Activated CD8-positive, alpha-beta memory T cell treated with anti-CD3 and anti-CD28 coated beads for 24 hours (primary cell): ENCODE measurements at places on chromosomes 1 and 21.

- DNase-seq = no peak
Observed at GRCh38 chr1:193102662-193103061, 2.6 kb downstream of the GLRX2 start.

DNA sequence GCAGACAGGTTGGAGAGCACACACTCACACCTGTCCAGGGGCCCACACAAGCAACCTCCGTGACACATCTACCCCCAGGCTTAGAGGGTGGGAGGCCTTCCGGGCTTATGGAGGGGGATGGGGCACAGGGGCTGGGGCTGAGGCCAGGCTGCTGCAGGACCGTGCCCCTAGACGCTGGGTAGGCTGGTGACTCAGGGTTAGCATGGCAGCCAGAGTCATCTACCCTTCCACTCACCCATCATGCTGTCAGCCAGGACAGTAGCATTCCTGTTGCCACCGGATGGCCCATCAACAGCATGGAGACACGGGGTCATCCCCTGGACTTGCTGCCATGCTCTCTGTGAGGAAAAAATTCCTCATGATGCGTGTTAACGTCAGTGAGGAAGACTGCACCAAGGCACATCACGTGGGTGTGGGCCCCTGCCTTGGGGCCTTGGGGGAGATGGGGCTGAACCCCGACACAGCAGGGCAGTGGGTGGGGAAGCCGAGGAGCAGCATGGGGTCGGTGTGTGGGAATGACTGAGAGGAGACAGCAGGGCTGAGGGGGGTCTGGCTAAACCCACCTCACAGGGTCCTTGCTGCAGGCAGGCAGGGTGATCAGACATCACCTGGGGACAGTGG is 52.8 kb downstream of the WNT9A start:
- peak; percentile 33 for DNase-seq

DNA sequence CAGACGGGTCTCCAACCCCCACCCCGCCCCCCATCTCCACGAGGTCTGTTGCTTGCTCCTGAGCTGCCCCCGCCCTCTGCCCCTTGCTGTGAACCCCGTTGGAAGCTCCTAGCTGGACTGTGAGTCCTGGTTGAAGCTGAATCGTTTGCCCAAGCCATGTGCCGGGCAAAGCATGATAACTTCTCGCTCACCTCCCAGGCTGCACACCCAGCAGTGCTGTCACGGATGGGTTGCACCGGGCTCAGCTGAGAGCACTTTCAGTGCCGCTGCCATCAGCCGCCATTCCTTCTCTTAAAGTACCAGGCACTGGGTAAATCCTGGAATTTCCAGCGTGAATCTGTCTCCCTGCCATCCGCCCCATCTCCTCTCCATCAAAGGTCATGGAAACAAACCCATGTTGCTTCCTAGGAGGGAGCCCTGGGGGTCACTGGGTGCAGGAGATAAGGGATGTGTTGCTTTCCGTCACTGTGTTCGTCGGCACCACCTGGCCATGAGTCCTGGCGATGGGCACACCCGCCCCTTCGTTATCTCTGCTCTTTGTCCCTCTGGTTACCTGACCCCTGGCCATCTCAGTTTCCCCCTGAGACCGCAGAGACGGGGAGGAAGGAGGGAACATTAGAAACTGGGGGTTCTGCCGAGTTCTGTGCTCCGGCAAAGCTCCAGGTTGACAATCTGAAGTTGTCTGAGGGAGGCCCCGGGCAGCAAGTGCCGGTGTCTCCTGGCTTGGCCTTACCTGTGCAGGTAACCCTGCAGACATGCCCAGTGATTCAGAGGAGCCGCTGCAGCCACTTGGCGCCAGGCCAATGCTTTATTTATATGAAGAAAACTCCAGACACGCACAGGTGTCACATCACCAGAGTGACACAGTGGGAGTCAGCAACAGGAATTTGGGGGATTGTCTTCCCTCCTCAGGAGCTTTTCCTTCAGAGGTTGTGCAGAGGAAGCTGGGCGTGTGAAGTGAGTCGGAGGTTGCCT is 2.7 kb downstream of the PDE9A start:
- DNase-seq = no peak

GRCh38 chr1:58006421-58007046 is 540.0 kb downstream of the OMA1 start:
- no peak for DNase-seq

DNA sequence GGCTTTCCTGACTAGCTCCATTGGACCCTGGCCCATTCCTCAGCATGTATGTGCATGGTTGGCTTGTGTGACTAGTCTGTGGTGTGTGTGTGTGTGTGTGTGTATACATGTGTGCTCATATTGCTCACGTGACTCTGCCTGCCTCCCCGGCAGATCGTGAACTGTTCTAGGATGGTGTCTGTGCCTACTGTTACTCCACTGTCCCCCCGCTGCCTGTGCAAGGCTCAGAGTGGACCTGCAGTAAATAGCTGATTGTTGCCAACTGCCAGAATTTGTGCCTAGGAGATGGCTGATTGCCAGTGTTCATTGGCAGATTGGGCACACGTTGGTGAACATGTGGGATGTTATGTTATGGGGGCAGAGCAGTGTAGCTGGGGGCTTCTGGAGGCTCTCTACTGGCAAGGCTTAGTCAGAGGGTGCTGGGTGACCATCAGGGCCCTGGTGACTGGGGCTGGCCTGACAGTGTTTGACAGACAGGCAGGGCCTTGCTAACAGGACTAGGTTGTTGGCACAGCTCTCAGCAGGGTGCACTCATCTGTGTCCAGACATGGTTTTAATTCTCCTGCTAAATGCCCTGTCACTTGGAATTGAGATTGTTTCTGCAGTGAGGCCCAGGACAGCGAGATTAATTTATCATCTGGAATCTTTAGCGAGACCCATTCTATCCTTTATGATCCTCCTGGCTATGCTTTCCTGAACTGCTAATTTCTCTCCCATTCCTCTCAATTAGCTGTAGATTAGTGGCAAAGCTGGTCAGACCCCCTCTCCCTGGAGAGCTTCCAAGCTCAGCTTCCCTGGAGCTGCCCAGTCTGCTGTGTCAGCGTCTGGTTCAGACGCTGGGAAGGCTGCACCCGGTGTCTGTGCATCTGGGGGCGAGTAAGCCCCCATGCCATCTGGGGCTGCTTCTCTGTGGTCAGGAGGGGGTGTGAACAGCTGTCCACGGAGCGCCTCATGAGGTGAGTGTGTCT is 20.8 kb downstream of the SLC6A17 start:
- no peak for DNase-seq

GRCh38 chr21:20875742-20876141 is 122.5 kb upstream of the NCAM2 start:
- no peak for DNase-seq

DNA sequence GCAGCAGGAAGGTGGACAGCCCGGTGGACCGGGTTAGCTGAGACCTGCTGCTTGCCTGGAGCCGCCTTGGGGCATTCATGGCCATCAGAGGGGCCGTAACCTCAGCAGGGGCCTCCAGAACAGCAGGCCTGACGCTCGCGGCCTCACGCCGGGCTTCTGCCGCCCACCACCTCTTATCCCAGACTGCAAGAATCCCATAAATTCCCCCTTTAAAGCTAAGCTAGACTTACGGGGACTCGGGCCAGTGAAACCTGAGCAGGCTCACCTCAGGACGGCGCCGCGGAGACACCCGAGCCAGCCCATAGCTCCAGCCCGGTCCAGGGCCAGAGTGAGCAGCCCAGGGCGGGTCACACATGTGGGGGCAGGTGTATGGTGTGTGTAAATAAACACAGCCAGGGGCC is 132.3 kb downstream of the GLIS1 start:
- DNase-seq = no peak

DNA sequence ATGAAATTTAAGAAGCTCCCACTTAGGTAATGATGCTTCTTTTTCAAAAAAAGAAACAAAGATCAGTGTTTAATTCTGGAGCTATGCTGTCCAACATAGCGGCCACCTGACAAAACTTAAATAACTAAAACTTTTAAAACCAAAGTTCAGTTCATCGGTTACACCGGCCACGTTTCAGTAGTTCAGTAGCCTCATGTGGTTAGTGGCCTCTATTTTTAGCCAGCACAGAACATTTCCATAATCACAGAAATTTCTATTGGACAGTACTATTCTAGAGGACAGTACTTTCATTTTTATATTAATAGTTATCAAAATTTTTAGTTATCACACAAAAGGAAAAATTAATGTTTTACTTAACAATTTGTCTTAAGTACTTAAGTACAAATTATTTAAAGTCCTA is 141.0 kb downstream of the USP25 start:
- DNase-seq = no peak

DNA sequence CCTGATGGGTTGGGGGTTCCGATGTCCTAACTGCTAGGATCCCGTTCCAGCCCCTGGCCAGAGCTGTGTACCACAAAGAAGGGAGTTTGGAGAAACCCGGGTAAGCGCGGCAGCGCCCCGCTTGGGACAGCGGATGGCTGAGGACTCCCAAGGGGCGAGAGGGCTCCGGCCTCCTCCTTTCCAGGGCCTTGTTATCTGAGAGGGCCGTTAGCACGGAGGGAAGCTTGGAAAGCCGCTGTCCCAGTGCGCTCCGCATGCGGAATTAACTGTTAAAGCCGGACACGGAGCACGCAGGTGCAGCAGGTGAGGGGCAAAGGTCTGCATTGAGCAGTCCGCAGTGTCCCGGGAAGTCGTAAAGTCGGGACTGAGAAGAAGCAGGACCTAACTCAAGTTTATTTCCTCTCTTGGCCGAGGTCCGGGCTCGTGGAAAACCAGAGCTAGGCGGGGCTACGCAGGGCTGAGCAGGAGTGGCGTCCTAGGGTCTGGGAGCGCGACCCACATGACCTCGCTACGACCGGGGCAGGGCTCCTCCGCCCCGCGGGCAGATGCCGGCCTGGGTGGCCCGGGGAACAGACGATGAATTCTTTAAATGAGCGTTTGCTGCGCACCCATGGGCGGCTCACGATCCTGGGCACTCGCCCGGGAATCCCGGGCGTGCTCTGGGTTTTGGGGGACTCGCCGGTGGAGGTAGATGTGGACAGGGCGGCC is 4.5 kb downstream of the LHX4 start:
- DNase-seq = no peak

GRCh38 chr1:107514841-107515240 is 374.0 kb downstream of the NTNG1 start:
- DNase-seq = no peak

GRCh38 chr1:200660719-200661118 is 9.0 kb downstream of the DDX59 start:
- DNase-seq = no peak

- DNase-seq = no peak
Observed at GRCh38 chr21:24369746-24370145, 1237.5 kb downstream of the MRPL39 start.

GRCh38 chr1:198845271-198845670 is 206.4 kb downstream of the PTPRC start:
- DNase-seq = no peak

DNA sequence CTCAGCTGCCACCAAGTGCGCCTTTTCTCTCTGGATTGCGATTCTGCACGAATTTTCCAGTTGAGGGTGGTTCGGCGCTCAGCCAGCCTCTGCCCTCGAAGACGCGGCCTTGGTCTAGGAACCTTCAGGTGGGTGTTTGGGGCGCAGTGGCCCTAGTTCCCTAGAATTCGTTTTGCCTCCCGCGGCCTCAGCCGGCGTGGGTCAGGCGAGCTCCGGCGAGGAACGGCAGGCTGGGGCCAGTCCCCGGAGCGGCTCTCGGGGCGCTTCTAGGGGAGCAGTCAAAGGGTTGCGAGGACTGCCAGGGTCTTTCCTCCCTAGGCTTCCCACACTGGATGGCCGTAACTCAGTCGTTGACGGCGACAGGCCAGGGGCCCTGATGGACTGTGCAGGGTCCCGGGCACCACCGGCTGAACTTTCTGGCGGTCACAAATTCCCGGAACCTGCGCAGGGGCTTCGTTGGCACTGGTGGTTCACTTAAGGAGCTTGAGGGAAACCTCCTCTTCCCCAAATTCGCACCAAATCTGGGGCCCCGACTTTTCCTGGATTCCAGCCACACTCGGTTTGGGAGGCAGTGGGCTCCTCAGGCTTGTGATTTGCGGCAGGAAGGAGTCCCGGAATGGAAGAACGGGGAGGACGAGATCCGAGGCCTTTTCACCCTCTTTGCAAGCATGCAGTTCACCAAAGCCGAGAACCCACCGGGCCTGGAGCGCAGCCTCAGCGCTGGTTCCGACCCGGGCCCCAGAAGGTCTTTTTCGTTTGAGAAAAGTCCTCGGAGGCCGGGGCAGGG is 1.2 kb downstream of the DMBX1 start:
- DNase-seq = no peak

- no peak for DNase-seq
Observed at GRCh38 chr1:213329406-213330008, 278.5 kb downstream of the RPS6KC1 start.

GRCh38 chr1:154574716-154575115 is 7.1 kb downstream of the CHRNB2 start:
- no peak for DNase-seq
